Activated CD8-positive, alpha-beta memory T cell treated with anti-CD3 and anti-CD28 coated beads for 48 hours (primary cell): ENCODE measurements at places on chromosomes 16 and 17.

DNA sequence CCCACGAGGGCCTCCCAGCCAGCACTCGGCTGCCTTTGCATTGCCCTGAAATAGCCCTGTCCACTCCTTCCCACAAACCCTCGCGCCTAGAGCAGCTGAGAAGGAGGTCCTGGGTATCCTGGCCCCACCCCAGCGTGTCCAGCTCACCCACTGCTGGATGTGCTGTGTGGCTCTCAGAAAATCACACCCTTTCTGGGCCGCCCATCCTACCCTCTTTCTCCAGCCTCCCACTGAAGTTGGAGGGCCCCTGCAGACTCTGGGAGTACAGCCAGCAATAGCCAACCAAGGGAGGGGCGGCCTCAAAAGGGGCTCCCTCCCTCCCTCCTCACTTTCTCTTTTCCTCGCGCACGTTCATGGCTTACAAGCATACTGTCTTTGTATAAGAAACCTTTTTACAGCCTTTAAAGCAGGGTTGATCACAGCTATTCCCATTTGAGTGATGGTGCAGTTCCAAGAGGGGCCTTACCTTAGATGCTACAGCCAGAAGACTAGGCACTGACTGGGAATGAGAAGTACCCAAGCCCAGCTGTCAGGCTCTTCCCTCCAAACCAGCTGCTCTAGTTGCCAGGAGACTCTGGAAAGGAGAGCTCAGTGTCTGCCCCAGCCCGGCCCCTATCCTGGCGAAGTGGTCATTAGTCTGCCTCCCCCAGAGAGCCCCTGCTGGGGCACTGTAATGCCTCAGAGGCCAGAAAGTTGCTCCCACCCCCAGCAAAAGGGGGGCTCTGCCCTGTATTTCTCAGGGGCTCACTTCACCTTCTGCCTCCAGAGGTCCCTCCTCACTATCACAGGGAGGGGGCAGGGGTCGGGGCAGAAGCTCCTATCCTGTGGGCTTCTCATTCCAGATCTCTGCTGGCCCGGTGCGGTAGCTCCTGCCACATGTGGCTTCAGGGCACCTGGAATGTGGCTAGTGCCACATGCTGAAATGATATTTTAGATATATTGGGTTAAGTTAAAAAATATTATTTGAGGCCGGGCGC lies 38.1 kb downstream of the DCAKD start:
- DNase-seq, result no peak

- DNase-seq, result no peak
These were observed 17.5 kb downstream of the FLOT2 start for GRCh38 chr17:28879886-28880571.

DNA sequence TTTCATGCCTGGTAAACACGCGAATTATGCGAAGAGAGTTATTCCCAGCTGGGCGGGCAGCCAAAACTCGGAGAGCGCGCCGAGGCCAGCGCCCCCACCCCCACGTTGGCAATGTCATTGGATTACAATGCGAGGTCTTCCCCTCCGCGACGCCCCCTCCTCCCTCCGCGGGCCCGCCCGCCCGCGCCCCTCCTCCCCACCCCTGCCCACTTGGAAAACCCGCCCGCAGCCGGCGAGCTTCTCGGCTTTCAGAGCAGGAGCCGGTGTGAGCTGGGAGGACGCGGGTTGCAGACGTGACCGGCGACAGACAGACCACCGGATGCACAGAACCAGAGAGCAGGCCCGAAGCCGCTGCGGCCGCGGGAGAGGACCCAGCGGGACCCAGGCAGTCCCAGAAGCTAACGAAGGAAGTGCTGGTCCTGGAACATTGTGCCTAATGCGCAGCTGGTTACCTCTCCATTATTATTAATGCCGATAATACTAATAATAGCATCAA lies 4.0 kb downstream of the NOG start:
- no peak for DNase-seq

DNA sequence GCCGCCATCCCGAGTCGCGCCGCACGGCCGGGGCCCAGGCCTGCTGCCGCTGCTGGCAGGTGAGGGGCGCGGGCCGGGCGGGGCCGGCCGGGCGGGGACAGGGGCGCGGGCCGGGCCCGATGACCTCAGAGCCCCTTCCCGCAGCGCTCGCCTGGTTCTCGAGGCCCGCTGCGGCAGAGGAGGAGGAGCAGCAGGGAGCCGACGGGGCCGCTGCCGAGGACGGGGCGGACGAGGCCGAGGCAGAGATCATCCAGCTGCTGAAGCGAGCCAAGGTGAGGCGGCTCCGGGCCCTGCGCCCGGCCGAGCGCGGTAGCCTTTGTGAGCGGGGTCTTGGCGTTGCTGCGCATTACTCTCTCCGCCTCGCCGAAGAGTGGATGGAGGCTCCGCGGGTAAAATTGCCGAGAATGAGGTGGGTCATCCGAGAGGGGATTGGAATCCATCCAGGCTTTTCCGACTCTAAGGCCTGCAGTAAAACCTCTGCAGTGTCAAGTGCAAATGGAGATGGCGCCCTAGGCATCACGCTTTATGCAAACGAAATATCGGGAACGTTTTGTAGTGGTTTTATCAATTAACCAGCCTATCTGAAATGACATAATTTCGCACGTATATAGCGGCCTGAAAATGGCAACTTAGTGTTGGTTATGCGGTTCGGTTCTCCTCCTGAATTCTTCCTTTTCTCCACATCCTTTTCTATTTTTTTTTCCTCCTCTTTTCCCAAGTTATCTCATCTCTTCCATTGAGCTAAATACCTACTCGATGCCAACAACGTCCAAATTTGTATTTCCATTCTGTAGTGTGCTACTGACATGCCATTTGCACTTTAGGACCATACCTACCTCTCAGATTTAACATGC lies 577 bp downstream of the TTC19 start:
- no peak for DNase-seq

- no peak for DNase-seq
These were observed 24.2 kb upstream of the ABCA3 start for GRCh38 chr16:2364638-2365210.

GRCh38 chr16:70730944-70731343 lies 45.1 kb upstream of the MTSS2 start:
- no peak for DNase-seq

- no peak for DNase-seq
These were observed 784.1 kb upstream of the RBFOX1 start for GRCh38 chr16:6548507-6548906.

DNA sequence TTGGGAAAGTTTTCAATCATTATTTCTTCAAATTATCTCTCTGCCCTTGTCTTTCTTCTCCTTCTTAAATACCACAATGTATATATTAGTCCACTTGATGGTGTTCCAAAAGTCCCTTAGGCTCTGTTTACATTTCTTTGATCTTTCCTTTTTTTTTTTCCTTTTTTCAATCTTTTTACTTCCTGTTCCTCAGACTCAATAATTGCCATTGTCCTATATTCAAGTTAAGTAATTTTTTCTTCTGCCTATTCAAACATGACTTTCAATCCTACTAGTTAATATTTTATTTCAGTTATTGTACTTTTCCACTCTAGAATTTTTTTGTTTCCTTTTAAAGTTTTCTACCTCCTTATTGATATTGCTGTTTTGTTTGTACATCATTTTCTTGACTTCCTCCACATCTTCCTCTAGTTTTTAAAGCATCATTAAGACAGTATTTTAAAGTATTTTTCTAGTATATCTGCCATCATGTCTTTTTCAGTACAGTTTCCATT lies 15.8 kb upstream of the UQCRC2 start:
- no peak for DNase-seq

GRCh38 chr17:76951375-76951905 lies 83.2 kb downstream of the MGAT5B start:
- DNase-seq, result no peak

DNA sequence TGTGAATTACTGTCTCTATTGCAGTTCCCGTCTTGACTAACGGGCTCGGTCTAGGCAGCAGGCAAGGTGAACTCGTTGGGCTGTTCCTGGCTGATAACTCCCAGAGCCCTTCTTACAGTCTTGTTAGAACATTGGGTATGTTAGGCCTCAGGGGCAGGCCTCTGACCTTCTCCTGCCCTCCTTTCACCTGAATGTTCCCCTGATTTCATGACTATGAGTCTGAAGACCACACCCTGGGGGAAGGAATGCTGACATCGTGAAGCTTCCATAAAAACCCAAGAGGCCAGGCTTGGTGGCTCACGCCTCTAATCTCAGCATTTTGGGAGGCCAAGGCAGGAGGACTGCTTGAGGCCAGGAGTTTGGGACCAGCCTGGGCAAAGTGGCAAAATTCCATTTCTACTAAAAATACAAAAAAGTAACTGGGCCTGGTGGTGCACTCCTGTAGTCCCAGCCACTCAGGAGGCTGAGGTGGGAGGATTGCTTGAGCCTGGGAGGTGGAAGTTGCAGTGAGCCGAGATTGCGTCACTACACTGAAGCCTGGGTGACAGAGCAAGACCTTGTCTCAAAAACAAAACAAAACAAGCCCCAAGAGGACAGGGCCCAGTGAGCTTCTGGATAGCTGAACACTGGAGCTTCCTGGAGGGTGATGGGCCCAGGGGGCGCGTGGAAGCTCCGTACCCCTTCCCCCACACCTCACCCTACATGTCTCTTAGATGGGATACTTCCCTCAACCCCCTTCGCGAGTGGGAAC lies 47.8 kb upstream of the FBXO47 start:
- DNase-seq, result no peak

DNA sequence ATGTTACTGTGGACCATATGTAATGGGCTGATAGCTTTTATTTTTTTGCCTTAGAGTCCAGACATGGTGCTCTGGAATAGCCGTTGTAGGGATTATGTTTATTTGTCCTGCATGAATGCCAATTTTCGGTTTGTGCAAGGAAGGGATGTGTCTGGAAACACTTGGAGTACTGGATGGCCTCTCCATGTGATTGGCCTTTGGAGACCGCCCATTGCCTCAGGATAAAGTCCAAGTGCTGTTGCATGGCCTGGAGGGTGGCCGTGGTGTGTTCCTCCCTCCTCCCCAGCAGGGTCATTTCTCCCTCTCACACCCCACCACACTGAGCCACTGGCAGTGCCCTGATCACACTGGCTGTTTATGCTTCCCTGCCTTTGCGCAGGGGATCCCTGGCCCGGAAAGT lies 93.9 kb downstream of the MSI2 start:
- no peak for DNase-seq

DNA sequence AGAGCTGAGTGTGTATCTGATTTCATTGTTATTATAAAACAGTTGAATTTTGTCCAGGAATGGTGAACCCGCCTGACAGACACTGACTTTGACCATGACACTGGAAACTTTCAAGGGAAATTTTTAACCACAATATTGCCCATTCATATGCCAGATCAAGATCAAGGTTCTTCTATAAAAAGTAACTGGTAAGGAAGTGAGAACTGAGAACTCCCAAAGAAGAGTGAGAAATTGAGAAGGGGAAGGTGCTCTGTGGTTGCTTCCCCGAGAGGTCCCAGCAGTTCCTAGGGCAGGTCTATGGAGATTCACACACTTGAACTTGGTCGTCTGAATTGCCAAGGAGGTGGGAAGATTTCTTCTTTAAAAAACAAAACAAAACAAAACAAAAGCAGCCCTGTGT lies 27.3 kb downstream of the SLC6A4 start:
- DNase-seq, result no peak

GRCh38 chr17:31736855-31737625 lies 122.0 kb downstream of the COPRS start:
- no peak for DNase-seq

DNA sequence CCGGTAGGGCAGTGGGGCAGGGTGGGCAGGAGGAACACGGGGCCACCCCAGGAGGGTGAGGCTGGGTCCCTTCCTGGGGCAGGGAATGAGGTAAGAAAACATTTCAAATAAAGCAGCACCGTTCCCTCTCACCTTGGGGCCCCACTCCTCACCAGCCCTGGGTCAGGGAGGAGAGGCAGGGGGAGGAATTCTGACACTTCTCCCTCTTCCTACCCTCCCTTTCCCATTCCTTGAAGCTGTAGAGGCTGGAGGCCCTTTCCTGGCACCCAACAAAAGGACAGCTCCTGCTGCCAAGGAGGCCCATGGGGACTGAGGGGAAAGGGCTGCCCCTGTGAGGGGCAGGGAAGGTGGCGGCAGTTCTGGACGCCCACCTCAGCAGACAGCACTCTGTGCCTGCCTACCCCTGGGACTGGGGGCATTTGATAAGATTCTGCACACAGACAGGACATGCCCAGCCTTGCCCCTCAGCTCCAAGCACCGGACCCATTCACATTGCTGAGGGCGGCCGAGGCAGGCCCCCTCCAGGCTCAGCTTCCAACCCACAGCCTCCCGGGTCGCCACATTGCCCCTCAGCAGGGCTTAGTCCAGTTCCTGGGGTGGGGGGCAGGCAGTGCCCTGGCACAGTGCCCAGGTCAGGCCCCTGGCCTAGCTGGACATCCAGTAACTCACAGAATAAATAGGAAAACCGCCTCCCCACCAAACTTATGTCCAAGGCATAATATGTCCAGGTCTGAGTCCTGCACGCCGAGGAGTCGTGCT lies 6.2 kb downstream of the ATXN7L3 start:
- no peak for DNase-seq

DNA sequence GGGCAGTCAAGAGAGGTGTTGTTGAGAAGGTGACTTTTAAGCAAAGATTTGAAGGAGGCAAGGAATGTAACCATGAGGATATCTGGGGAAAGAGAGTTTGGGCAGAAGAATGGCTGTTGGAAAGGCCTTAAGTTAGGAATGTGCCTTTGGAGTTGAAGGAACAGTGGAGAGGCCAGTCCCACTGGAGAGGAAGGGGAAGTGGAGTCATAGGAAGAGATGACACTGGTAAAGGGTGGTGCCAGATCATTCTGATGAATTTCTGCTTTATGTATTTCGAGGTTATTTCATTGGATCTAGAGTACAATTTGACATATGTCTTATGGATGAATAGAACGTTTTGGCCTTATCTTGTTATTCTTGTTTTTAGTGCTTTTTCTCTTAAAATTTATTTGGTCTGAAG lies 93.5 kb downstream of the WWP2 start:
- DNase-seq, result no peak

DNA sequence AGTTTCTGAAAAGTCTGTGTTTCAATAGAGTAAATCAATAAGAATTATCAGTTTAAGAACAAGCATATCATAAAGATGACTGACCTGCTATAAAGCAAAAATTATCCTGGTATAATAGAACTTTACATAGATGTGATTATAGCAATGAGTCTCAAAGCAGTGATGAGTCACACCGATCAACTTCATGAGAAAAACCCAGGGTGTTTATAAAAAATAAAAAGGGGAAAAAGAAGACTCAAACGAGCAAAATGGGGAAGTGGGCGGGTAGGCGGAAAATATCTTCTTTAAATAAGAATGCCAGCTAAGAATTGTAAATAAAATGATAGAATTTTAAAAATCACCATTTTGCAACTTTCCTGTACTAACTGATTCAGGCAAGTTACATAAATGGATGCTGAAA lies 46.8 kb downstream of the BRIP1 start:
- DNase-seq, result no peak

- DNase-seq, result no peak
These were observed 24.7 kb downstream of the DNAJC7 start for GRCh38 chr17:41992576-41992975.

DNA sequence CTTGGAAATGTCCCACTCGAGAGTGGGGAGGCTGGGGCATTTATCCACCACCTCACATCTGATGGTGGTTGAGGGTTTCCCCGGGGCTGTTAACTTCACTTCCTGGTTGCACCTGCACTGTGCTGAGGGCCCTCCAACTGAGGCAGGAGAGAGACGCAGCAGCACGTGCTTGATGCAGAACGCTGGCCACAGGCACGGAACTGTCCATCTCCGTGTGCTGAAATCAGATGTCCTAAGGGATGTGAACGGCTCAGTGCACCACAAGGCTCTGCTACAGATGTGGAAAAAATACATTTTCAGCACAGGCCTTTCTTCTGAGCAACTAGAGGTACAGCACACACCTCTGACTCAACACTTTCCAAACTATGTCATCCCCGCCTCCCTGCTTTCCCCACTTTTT lies 114.8 kb upstream of the C16orf82 start:
- DNase-seq, result no peak
